ENCODE measurements at places on chromosomes 3 and 15.

- no peak for DNase-seq
Measured at GRCh38 chr3:126912027-126912422, 70.9 kb upstream of the PLXNA1 start.

GRCh38 chr3:20488151-20488550 is 302.1 kb upstream of the SGO1 start:
- DNase-seq = no peak

GRCh38 chr3:80190051-80190450 is 422.3 kb upstream of the ROBO1 start:
- peak; percentile 48 for DNase-seq

- DNase-seq = no peak
Measured at GRCh38 chr15:36265422-36265821, 314.0 kb upstream of the CDIN1 start.

DNA sequence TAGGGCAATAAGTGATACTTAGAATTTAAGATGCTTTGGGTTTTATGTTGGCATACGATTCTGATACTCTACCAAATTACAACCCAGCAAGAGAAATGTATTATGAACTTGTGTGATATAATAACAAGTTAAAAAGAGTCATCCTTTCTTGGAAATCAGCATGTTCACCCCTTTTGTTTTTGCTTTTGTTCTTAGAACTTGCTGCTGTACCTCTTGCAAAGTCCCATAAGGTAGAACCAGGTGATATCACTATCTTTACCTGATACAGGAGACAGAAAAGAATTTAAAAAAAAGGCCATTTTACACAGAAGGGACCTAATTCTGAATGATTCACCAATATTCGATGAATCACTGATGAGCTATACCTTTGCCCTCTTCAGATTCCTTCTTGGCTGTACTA is 810.4 kb downstream of the FHIT start:
- DNase-seq = no peak

- no peak for DNase-seq
Measured at GRCh38 chr3:28191363-28191762, 50.1 kb upstream of the CMC1 start.

DNA sequence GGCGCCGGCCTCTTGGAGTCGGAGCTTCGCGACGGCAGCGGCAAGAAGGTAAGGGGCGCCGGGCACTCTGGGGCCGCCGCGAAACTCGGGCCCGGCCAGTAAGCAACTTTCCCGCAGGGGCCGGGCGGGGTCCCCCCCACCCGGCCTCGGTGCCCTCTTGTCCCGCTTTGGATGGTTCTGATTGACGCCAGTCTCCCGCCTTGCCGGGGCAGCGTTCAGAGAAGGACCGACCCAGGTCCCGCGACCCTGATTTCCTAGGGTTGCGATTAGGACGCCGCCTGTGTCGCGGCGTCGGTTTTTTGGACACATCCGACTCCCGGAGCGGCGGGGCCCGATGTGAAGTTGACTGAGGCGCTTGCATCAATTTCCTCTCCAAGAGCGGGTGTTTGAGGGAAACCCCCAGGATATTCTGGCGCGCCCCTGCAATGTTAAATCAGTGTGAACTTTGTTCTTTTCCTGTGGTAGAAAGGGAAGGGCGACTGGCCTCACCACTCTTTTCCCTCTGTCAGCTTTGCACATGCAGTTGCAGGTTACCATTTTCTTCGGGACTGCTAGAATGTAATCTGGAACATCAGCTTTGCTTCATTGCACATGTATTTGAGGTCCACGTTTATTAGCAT is 755 bp downstream of the PDE8A start:
- peak; percentile 38 for DNase-seq

- no peak for DNase-seq
Measured at GRCh38 chr15:31866248-31866647, 164.1 kb upstream of the CHRNA7 start.

GRCh38 chr15:80744826-80745225 is 34.3 kb upstream of the CEMIP start:
- peak; percentile 38 for DNase-seq

GRCh38 chr3:103712320-103713008 is 1277.6 kb downstream of the ZPLD1 start:
- no peak for DNase-seq

- no peak for DNase-seq
Measured at GRCh38 chr3:192194085-192194484, 533.3 kb downstream of the FGF12 start.

DNA sequence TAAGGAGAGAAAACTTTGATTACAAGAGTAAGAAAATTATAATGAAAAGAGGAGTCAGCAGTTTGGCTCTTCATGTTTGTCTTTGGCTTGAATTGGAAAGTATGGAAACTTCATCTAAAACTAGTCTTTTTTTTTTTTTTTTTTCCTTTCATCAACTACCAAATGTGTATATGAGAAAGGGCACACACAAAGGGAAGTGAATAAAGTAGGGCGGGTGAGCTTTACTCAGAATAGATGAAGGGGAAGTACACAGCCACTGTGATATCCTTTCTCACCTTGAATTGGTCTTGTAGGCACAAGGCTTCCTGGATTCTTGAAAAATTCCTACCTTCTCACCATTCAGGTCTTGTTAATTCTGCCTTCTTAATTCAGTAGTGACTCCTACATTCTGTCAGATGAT is 652.3 kb upstream of the KCNMB2 start:
- no peak for DNase-seq

- no peak for DNase-seq
Measured at GRCh38 chr3:122414391-122414790, 1.5 kb downstream of the WDR5B start.

DNA sequence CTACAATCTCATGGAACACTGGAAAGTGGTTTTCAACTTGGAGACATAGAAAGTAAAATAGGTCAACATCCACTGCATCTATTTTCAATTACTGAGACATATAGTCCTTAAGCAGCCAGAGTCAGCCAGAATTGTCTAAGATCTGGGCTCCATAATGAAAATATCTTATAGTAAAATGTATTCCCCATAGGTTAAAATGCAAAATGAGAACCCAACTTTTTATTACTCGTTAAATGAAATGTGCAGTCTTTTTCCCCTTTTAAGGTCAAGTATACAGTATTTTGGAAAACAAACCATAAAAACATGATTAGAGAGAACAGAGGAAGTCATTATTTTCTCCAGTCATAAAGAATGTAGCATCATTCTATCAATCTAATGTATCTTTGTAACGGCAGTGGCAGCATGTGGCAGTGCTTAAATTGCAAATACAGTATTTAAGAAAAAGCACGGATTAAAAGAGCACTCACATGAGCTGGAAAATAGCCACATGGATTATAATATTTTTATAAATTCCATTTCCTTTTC is 64.4 kb upstream of the CPB1 start:
- DNase-seq = no peak

- DNase-seq = no peak
Measured at GRCh38 chr3:5811016-5811415, 623.5 kb downstream of the EDEM1 start.

DNA sequence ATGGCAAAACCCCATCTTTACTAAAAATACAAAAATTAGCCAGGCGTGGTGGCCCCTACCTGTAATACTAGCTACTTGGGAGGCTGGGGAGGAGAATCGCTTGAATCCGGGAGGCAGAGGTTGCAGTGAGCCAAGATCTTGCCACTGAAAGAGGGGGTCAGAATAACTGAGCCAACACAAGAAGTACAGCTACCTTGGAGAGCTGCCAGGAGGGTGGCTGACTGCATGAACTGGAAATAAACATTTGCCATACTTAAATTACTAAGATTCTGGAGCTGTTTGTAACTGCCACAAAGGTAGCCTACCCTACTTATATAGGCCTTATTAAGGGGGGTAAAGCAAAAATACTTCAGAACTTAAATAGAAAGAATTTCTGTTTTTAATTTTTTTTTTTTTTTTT is 15.4 kb upstream of the PIK3CB start:
- DNase-seq = peak; percentile 26

DNA sequence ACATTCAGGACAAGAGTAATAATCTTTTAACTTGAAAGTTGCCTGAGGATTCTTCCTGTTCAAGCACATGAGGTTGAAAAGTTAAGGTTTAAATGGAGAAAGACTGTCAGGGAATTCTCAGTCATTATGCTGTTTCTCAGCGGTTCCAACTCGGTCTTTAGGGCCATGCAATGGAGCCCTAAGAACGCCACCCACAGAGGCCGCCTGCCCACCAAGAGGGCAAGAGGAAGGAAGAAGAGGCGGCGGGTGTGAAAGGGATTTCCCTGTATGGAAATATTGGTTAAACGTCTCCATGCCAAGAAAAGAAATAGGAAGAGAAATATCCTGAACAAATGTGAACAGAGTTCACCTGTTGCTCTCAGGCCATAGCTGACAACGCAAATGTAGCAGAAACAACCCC is 234.4 kb downstream of the OCA2 start:
- no peak for DNase-seq

- peak; percentile 59 for DNase-seq
Measured at GRCh38 chr15:71273731-71274447, 158.6 kb downstream of the THSD4 start.

DNA sequence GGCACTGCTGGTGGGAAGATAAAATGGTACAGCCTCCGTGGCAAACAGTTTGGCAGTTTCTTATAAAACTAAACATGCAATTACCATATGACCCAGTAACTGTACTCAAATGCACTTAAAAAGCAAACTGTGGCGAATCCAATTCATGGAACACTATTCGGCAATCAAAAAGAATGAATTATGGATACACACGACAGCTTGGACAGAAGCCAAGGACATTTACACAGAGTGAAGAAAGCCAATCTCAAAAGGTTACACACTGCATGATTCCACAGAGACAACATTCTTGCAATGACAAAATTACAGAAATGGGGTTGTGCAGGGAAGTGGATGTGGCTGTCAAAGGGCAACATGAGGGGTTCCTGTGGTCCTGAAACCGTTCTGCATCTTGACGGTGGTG is 122.1 kb upstream of the IQSEC1 start:
- no peak for DNase-seq

DNA sequence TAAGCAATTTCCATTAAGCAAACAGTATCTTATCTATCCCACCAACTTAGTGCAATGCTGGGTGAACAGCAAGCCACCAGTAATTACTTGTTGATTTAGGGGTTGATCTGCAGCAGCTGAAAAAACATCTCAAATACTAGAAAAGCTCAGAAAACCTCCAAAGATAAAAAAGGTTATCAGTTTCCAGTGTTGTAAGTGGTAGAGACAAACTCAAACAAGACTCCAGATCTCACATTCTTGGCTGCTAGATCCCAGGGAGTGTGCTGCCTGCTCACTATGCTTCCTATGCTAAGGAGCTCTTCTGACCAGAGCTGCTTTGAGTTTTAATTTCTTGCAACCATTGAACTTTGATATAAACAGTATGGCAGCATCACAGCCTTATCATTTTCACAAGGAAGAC is 11.3 kb downstream of the B3GALNT1 start:
- no peak for DNase-seq

DNA sequence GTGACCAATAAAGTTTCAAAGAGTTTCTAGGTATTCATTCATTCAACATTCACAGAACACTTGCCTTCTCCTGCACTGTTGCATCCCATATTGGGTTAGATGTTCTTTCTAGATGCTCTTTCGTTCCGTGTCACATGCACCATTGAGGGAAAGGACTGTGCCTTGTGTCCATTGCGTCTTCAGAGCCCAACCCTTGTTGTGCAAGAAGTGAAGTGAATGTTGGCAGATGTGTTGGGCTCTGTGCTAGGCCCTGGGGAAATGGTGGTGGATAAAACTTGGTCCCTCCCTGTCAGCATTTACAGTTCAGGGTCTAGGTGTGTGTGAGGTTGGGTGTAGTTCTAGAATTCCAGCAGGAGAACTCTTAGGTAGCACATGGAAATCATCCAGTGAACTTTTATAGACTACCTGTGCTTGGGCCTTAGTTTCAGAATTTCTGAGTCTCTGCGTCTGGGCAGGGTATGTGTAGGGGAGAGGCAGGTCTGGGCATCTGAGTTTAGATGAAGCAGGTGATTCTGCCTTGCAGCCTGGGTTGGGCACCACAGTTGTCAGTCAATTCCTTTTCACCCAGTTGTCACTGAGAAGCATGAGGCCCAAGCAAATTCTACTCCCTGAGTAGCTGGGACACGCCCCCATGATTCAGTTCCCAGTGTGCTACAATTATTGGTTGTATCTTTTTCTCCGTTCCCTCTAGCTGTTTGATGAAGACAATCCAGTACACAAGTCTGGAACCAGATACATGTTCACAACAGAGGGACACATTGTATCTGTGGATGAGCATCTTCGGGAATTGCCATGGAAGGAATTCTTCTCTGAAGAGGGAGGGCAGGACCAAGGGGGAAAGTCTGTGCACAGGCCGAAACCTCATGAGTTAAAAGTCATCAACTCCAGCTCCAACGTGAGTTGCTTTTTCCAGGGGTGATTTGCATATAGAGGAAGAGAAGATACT is 25.4 kb downstream of the EDEM1 start:
- DNase-seq = no peak

- peak; percentile 95 for DNase-seq
Measured at GRCh38 chr3:120498556-120499346, 48.0 kb upstream of the FSTL1 start.

- DNase-seq = no peak
Measured at GRCh38 chr3:105906836-105907235, 38.0 kb upstream of the CBLB start.

DNA sequence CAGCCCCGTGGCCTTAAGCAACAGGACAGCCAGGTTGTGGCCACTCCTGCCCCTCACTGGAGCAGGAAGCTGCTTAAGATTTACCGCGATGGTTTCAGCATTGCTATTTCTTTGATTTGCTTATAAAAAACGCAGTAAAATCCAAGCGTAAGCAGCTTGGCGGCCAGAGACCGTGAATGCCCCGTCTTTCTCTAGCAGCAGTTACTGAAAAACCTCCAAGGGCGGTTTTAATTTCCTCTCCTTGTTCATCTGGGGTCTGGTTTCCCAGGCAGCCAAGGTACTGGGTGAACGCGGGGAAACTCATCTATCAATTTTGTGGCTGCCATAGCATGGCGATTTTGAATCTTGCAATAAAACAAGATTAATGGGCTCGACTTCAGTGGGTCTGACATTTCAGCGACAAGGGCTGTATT is 130.3 kb downstream of the MINAR1 start:
- DNase-seq = peak; percentile 10

DNA sequence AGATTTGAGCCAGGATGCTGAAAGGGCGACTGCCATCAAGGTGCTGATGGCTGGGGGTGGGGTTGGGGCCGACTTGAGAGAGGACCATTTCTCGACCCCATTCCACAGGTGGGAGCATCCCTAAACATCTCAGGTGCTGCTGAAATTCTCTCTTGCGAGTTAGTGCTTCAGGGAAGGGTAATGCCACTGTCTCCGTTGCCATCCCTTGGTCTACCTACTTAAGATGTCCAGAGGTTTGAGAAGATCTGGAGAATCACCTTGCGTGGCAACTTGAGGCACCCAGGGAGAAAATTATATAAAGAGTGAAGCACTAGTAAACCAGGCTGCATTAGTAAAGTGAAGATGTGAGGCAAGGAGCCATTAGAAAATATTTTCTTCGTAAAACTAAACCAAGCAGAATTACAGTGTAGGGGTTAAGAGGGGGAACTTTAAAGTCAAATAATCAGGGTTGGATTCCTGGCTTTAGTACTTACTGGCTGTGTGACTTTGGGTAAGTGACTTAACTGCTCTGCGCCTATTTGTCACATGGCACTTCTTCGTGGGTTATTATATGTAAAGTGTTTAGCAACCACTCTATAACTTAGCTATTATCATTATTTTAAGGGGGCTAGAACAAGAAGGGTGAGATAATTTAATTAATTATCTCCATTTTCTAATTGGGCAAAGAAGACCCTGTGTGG is 662 bp upstream of the RFTN1 start:
- no peak for DNase-seq
